Type B pancreatic cell (in vitro differentiated cells): ENCODE measurements at places on chromosomes 4 and X. TPM values are rescaled to one million over a fixed set of nuclear protein-coding genes. Genes with fewer than 3 reads are reported as not detected.

DNA sequence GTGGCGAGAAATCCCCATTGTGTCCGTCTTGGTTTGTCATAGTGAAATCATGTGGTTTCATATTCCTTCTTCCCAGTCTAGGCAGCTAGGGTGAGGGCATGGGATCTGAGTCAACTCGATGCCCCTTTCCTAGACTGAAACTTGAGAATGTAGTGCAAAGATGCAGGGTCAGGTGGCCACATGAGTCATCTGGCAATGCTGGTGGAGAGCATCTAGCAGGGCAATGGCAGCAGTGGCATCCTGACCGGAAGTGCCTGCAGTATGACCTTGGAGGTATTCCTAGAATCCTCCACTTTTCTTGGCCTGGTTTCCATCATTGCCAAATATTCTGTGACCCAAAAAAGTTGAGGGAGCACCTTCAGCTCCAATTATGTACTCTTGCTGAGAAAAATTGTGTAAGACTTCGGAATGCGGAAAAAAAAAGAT lies 39.1 kb upstream of the TMEM184C start:
- no peaks in the 10 kb centered on the region for H3K27me3 ChIP-seq
- H3K4me3 ChIP-seq = no peak overlapping the region
- no peaks in the 10 kb centered on the region for H3K36me3 ChIP-seq
- no peak for DNase-seq
- H3K27ac ChIP-seq = no peak overlapping the region
- H3K4me1 ChIP-seq = peaks cover 5% of the 10 kb centered on the region

DNA sequence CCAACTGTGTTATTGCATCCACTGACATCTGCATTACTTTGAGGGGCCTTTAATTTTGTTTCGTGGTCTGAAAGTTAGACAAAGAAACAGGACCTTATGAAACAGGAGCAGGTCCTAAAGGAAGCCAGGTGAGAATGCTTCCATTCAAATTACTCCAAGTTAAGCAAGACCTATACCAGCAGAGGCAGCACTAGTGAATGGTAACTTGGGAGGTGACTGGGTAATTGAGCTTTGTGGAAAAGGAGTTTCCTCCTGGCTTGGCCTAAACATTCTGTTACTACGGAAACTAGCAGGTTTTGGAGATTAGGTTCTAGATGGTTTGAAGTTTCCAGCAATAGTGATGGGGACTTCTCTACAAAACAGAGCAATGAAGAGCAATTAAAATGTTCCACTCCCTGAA lies 173.5 kb downstream of the NKX6-1 start:
- H3K27ac ChIP-seq = no peak overlapping the region
- no peaks in the 10 kb centered on the region for H3K36me3 ChIP-seq
- no peak overlapping the region for H3K4me3 ChIP-seq
- no peak for DNase-seq

Gene TMSB15B
- 13.2 and 23.0 TPM in 2 replicates for total RNA-seq

DNA sequence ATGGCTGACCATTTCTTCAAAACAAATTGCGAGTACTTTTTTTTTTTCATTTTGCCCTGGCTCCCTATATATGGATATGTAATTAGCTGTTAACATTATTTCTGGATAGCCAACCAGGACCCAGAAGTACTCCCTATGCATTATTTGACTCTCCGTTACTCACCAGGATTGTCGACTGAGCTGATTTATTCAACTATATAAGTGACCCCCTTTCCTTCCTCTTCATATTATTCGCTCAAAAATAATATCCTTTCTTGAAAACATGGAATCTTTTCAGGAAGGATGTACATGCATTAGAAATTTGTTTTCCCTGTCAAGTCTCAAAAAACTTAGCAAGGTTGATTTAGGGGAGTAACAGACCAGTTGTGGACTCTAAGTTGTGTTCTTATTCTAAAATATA lies 114.1 kb upstream of the KLHL4 start:
- H3K27ac ChIP-seq = no peak overlapping the region
- H3K4me3 ChIP-seq = no peak overlapping the region
- H3K36me3 ChIP-seq = no peaks in the 10 kb centered on the region

GRCh38 chr4:144594471-144594986 lies 51.4 kb upstream of the HHIP start:
- H3K27me3 ChIP-seq = no peaks in the 10 kb centered on the region
- peaks cover 6% of the 10 kb centered on the region for H3K4me1 ChIP-seq
- no peak overlapping the region for H3K4me3 ChIP-seq
- H3K36me3 ChIP-seq = no peaks in the 10 kb centered on the region

Gene HNRNPD
- 225 and 367 TPM in 2 replicates for total RNA-seq

Gene MAOA
- total RNA-seq = 17.1 and 18.9 TPM in 2 replicates

DNA sequence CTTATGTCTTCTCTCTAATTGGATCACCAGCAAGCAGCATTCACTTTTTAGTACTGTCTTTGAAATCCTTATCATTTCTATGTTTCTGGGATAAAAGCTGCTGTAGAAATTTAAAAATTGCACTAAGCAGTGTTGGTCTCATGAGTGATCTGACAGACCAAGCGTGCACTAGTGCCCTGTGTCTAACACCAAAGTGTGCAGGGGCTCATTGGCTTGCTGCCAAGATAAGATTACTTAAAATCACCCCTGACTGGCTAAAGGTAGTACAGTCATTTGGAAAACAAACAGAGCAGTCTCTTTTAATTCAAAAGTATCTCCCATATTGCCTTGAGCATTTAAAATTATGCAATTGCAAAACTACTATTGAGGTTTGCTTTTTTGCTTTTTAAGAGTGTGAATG lies 304.6 kb downstream of the ARAP2 start:
- peaks cover 3% of the 10 kb centered on the region for H3K27me3 ChIP-seq
- H3K4me1 ChIP-seq = peaks cover 6% of the 10 kb centered on the region
- no peak overlapping the region for H3K27ac ChIP-seq
- H3K36me3 ChIP-seq = peaks cover 3% of the 10 kb centered on the region

Gene HSFX3
- not detected in 2 replicates for total RNA-seq

DNA sequence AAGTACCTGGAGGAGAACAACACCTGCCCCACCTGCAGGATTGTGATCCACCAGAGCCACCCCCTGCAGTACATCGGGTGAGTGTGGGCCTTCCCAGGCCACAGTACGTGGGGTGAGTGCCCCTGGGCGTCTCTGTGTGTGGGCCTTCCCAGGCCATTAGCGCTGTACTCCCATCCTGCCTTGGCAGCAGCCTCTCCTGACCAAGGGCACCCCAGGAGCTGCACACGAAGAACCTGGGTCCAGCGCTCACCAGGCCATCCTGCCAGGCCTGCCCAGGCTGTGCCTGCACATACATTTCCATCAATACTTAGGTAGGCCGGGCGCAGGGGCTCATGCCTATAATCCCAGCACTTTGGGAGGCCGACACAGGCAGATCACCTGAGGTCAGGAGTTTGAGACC lies 29.3 kb downstream of the PCGF3 start:
- H3K27ac ChIP-seq = no peak overlapping the region
- H3K27me3 ChIP-seq = no peaks in the 10 kb centered on the region

- no peak for DNase-seq
- H3K4me1 ChIP-seq = peaks cover 6% of the 10 kb centered on the region
- no peaks in the 10 kb centered on the region for H3K27me3 ChIP-seq
- H3K36me3 ChIP-seq = peaks cover 18% of the 10 kb centered on the region
- H3K4me3 ChIP-seq = no peak overlapping the region
- no peak overlapping the region for H3K27ac ChIP-seq
Measured at GRCh38 chr4:101033986-101034385, 313.3 kb downstream of the PPP3CA start.

DNA sequence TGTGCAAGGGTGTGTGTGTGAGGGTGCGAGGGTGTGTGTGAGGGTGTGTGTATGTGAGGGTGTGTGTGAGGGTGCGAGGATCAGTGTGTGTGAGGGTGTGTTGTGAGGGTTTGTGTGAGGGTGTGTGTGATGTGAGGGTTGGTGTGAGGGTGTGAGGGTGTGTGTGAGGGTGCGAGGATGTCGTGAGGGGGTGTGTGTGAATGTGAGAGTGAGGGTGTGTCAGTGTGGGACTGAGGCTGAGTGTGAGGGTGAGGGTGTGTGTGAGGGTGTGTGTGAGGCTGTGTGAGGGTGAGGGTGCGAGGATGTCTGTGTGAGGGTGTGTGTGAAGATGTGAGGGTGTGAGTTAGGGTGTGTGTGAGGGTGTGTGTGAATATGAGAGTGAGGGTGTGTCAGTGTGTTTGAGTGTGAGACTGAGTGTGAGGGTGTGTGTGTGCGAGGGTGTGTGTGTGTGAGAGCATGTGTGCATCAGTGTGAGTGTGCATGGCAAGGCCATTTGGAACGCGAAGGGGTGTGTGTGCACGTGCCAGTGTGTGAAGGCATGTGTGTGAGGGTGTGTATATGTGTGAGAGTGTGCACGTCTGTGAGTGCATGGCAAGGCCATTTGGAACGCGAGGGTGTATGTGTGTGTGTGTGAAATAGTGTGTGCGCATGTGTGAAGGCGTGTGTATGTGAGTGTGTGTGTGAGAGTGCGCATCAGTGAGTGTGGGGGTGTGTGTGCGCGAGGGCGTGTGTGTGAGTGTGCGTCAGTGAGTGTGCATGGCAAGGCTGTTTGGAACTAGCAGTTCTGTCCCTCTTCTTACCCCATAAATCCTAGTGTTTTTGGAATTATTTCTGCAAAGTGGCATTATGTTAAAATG lies 69.8 kb downstream of the RGS12 start:
- H3K36me3 ChIP-seq = peaks cover under 1% of the 10 kb centered on the region
- H3K4me3 ChIP-seq = no peak overlapping the region
- no peak for DNase-seq

DNA sequence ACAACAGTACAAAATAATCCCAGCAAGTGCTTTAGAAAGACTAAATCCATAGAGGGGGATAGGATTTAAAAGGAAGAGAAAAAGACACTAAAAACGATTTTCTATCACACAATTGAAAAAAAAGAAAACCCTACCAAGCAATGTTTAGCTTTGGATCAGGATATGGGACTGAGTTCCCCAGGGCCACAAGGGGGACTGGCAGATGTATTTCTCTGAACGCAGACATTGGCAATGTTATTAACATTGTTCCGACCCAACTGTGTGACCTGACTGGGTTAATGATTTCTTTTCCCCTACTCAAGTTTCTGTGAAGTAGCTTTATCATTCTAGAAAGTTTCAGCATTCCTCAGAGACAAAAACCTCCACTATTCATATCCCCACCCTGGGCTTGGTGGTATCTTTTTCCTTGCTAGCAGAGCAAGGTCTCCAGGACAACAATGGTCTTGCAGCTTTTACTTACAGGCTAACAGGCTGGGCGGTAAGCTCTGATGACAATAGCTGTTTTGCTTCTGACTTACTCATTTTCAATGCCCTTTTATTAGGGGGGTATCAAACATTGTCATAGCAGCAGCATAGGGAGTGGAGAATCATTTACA lies 25.8 kb downstream of the SLC7A11 start:
- H3K27me3 ChIP-seq = no peaks in the 10 kb centered on the region
- H3K4me1 ChIP-seq = peaks cover 27% of the 10 kb centered on the region
- peaks cover 17% of the 10 kb centered on the region for H3K36me3 ChIP-seq
- DNase-seq = no peak

Gene TRPC3
- total RNA-seq = 0.45 and 1.0 TPM in 2 replicates

Gene DCX
- total RNA-seq = 21.4 and 41.4 TPM in 2 replicates

DNA sequence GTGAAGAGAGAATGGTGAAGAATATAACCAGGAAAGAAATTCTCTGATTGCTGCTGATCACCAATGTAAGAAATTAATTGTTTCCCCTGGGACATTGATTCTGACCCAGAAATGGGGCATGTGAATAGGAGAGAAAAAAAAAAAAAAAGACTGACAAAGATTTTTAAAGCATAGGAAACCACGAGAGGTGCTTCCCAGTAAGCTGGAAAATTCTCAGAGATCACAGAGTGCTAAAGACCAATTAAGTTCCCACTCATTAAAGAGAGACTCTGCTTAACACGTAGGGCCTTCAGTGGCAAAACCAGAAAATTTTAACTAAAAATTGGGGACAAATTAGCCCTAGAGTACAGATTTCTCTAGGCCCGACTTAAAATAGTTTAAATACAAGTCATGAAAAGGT lies 604.4 kb downstream of the ARAP2 start:
- no peak overlapping the region for H3K27ac ChIP-seq
- DNase-seq = no peak
- no peak overlapping the region for H3K4me3 ChIP-seq
- H3K27me3 ChIP-seq = no peaks in the 10 kb centered on the region
- no peaks in the 10 kb centered on the region for H3K4me1 ChIP-seq

DNA sequence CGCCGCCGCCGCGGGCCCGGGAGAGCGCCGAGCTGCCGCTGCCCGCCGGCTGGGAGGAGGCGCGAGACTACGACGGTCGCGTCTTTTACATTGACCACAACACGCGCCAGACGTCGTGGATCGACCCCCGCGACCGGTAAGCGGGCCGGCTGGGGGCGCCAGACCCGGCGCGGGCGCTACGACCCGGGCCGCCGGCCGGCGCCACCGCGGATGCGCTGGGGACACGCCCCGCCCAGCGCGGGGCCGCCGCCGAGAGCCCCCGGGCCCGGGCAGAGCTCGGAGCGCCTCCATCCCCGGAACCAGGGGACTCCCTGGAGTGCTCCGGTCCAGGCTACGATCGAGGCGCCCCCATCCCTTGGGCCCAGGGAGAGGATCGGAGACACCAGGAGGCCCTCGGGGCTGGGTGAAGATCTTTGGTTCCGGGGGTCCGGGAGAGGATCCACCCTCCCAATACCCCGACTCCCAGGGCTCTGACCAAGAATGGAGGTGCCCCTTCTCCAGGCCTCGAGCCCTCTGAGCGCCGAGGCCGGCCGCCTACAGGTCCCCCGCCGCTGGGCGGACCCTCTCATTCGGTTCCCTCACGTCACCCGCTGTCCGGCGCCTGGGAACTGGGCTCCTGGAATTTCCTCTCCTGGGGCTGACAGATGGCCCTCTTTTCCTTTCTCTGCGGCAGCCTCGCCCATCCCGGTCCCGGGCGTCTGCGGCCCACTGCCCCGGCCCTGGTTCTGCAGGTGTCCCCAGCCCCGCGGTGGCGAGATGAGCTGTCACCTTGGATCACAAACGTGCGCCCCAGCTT lies 48.8 kb downstream of the CLDN34 start:
- no peaks in the 10 kb centered on the region for H3K36me3 ChIP-seq
- peak overlapping the region; percentile 76 for H3K27ac ChIP-seq
- H3K4me1 ChIP-seq = peaks cover 12% of the 10 kb centered on the region
- peak overlapping the region; percentile 85 for H3K4me3 ChIP-seq
- no peak for DNase-seq

- H3K27me3 ChIP-seq = peaks cover 3% of the 10 kb centered on the region
- no peaks in the 10 kb centered on the region for H3K36me3 ChIP-seq
- no peak overlapping the region for H3K4me3 ChIP-seq
- no peak overlapping the region for H3K27ac ChIP-seq
- no peak for DNase-seq
Measured at GRCh38 chr4:187171706-187172339, 448.2 kb upstream of the FAT1 start.

Gene PROM1
- 12.9 and 30.3 TPM in 2 replicates for total RNA-seq

DNA sequence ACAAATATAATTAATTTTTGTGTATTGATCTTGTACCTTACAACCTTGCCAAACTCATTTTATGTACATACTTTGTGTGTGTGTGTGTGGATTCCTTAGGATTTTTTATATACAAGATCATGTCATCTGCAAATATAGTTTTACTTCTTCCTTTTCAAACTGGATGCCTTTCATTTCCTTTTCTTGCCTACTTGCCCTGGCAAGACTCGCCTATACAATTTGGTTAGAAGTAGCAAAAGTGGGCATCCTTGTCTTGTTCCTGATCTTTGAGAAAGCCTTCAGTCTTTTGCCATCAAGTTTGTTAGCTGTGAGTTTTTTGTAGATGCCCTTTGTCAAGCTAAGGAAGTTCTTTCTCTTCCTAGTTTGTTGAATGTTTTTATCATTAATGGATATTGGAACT lies 30.5 kb downstream of the RUFY3 start:
- H3K27ac ChIP-seq = no peak overlapping the region
- no peak for DNase-seq
- H3K36me3 ChIP-seq = peaks cover 5% of the 10 kb centered on the region

- H3K27me3 ChIP-seq = peaks cover 9% of the 10 kb centered on the region
- no peaks in the 10 kb centered on the region for H3K36me3 ChIP-seq
- no peak overlapping the region for H3K4me3 ChIP-seq
- no peaks in the 10 kb centered on the region for H3K4me1 ChIP-seq
- no peak overlapping the region for H3K27ac ChIP-seq
Measured at GRCh38 chr4:74615411-74615810, 170.5 kb downstream of the AREG start.
